ENCODE measurements at places on chromosomes 7 and 10. TPM values are rescaled to one million over a fixed set of nuclear protein-coding genes. Genes with fewer than 3 reads are reported as not detected.

The SNX10 gene
- total RNA-seq, result 5.4 TPM

The POLR1F gene
- total RNA-seq, result 7.3 TPM

DNA sequence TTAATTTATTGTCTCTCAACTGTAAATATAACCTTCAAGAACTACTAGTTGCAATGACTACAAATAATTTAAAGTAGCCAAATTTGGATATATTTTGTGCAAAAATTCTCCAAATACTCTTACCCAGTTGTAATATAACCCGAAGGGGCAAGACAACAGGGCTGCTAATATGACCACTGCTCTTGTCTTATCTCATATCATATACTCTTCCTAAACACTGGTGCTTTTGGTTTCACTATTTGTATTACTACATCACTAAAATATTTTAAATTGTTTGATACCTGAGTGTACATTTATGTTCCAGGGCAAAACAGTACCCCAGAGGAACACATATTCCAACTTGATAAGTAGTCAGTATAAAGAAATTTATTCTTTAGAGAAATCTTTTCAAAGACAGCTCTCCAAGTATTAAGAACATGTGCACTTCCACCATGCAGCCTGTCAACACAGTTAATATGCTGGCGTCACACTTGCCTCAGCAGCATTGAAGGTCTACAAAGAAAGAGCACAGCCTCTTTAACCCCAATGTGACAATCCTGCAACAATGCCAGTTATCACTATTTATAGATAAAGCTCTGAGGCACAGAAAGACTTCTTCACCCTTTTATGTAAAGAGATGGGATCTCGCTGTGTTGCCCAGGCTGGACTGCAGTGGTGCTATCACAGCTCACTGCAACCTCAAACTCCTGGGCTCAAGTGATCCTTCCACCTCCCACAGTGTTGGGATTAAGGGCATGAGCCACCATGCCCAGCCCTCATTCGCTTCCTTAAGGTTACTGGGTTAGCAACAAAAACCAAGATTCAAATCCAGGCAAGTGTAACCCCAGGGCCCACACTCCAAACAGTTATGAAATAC, 37.8 kb downstream of the RHEB start:
- DNase-seq, result no peak

DNA sequence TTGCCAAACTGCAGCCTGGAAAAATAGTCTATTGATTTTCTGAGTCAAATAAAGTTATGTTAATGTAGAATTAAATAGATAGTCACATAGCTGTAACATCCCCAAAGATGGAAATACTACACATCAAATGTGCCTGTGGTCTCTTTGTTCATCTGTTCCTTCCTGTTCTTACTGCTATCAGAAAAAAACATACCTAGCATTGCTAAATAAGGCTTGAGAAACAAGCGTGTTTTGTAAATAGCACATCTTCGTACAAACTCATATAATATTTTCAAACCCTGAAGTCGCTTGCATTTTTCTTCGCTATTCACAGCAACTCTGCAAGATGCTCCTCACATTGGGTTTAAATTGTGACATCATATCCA, 116.1 kb downstream of the KLF6 start:
- no peak for DNase-seq

- DNase-seq, result no peak
These were observed 199.9 kb downstream of the EVX1 start for GRCh38 chr7:27442455-27442854.

GRCh38 chr10:112446055-112446854, 459 bp downstream of the ZDHHC6 start:
- no peak for DNase-seq

DNA sequence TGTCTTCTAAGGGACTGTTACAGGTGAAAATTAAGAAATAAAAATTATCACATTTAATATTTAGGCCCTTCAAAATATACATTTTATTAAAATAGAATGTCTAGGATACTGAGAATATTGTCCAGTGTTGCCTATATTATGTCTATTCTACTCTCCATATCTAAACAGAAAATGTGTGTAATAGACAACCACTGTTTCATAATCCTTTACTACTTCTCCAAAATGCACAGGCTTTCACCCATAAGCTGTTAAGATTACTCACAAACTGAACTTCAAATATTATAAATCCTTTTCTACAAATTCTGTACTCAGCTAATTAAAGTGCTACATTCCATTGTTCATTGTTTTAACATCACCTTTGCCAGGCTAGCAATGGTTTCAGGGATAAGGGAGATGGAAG, 56.7 kb upstream of the TFEC start:
- DNase-seq, result no peak

The NRF1 gene
- total RNA-seq, result 16.4 TPM

The CABCOCO1 gene
- total RNA-seq, result 0.75 TPM

DNA sequence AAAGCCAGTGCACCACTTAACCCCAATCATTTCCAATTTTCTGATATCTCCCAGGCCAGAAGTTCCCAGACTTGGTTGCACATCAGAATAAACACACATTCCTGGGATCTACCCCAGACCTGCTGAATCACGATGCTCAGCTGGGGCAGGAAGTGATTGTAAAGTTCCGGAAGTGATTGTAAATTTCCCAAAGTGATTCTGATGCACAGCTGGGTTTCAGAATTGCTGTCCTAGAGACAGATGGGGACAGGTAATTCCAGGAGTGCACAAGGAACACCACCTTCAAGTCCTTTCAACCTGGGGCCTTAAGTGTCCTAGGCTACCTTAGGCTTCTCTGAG, 104.2 kb upstream of the EEPD1 start:
- DNase-seq, result no peak

The MGAM2 gene
- 2.6 TPM for total RNA-seq

DNA sequence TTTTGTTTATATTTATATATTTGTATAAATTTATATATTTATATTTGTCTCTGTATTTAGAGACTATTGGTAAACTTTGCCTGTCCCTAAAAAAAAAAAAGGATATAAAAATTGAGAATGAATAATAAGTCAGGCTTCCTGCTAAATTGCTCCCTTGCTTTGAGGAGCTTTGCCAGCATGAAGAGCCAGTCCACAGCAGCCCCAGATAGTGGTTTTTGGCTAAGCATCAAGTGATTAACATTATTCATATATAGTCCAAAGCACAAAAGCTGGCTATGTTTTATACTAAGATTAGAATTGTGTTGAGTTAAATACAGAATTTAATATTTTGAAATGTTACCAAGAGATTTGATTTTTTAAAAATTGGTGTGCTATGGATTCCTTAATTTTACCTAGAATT, 264.9 kb upstream of the FERD3L start:
- no peak for DNase-seq

GRCh38 chr10:61902445-61903220, 1.1 kb downstream of the ARID5B start:
- DNase-seq, result peak; percentile 58

DNA sequence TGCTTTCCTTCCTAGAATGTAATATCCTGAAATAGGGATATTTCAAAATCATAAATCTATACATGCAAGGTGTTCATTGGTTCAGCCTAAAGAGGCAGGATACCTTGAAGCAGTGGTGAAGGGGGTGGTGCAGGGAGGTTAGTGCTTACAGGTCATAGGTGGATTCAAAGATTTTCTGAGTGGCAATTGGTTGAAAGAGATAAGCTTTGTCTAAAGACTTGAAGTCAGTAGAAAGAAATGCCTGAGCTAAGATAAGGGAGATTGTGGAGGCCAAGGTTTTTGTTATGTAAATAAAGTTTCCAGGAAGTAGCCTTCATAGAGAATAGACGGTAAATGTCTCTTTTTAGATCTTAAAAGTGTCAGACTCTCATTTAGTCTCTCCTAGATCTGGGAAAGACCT, 741.2 kb upstream of the ZWINT start:
- DNase-seq, result no peak

The MRLN gene
- total RNA-seq, result not detected

- DNase-seq, result no peak
These were observed 47.5 kb upstream of the AGR3 start for GRCh38 chr7:16929146-16929762.

The NPSR1 gene
- total RNA-seq, result not detected

DNA sequence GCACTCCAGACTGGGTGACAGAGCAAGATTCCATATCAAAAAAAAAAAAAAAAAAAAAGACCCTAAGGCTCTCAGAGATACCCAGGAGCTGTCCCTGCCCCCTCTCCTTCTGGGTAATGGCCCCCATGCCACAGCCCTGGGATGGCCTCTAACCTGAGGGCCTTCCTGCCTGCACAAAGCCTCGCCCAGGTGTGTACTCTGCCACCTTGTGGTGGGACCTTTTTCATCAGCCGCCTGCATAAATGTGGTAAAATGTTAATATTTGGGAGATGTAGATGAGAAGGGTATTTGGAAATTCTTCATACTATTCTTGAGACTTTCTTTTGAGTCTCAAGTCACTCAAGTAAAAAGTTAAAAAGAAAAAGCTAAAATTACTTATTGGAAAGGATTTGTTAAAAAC, 46.3 kb upstream of the RNF216 start:
- DNase-seq, result no peak

DNA sequence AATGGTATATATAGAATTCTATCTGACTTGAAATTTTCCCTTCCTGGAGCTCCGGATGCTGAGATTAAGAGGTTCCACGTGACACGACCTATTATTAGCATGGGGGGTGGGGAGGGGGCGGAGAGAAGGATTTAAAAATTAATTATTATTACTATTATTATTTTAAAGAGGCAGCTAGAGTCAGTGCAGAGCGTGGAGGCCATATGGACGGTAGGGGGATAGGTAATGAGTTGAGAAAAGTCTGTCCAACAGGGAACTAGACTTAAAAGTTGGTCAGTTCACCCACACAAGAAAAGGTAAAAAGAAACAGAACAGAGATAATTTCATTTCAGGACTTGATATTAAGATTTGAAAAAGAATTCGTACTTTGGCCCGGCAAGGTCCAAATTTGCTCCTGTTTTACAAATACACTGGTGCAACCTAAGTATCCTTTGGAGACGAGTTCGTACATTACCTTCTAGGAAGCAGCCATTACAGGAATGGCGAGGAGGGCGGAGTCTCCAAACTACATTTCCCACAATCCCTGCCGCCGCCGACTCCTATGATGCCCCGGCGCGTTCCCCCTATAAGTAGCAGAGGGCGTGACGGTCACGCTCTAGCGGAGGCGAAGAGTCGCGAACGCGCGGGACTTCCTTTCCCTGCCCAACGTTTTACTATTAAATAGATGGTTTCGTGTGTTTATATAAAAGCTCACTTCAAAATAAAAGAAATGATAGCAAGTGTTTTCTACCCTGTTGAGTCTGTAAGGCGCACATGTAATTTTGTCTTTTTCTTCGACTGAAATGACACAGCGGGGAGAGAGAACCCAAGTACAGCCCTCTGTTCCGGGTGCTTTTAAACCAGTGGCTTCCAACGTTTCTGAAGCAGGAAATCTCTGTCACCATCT, at the start of gene SMIM30:
TSS of gene SMIM30 (minus strand) at position 481 of the 886 bp plus-strand sequence. CDS start 976 bp downstream, outside the sequence.
- DNase-seq, result peak; percentile 93

DNA sequence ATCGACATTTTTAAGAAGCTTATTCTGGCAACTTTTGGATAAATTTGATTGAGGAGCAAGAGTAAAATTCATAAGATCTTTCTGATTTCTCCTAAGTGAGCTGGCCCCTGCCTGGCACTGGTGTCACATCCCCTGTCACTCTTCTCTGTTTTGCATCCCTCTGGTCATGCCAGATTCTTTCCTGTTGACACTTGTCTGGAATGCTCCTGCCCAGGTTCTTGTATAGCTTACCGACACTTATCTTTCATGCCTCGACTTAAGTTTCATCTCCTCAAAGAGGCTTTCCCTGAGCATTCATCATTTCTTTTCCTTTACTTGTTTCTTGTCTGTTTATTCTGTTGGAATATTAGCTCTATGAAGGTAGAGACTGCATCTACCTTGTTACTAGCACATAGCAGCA, 22.2 kb upstream of the AASS start:
- no peak for DNase-seq

The ATRNL1 gene
- 2.7 TPM for total RNA-seq

GRCh38 chr7:153832160-153832559, 220.0 kb upstream of the DPP6 start:
- DNase-seq, result no peak

The PLXDC2 gene
- 92.0 TPM for total RNA-seq

The MAT1A gene
- total RNA-seq, result 0.98 TPM

- no peak for DNase-seq
These were observed 1.1 kb downstream of the EGFR start for GRCh38 chr7:55019691-55020465.

- DNase-seq, result peak; percentile 3
These were observed 11.6 kb downstream of the SCART1 start for GRCh38 chr10:133465191-133465949.

DNA sequence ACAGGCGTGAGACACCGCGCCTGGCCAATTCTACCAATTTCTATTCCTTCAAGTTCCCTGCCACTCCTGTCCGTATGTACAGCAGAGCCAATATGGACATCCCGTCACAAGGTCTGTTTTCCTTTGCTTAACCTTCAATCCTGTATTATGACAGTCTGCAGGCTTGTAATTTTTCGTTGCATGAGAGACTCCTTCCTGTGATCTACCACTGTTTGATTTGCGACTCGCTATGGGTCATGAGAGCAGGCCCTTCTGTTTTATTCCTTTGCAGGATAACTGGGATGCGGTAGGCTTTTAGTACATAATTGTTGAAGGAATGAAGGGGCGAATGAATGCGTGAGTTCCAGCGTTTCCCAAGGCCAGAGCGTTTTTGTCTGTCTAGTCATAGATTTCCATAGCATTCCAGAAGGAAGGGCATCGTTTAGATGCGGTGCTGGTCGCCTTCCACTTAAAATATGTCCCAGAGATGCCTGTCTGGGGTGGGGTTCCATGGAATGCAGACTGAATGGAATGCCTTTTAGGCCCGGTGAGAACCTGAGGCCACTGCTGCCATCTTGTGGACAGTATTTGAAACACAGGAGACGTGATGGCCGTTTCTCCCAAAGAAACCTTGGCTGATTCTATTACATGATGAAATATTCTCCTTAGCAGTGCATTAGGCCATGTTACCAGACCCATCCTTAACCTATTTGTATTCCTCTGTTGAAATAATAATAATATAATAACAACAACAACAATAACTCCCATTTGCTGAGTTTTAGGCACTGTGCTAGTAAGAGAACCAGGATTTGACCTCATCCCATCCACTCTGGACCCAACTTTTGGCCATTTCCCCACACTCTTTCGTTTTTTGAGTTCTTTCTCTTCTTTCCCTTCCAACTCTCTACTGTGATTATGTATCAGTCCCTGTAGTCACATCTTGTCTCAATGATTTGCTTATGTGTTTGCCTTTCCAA, 193.2 kb downstream of the MYOF start:
- DNase-seq, result peak; percentile 85

Data from mucosa of gallbladder (tissue), 1 donor.